B cell (primary cell): ENCODE measurements at places on chromosomes 6 and 20. TPM values are rescaled to one million over a fixed set of nuclear protein-coding genes. Genes with fewer than 3 reads are reported as not detected.

- DNase-seq = no peak
Measured at GRCh38 chr6:78340755-78341154, 526.6 kb upstream of the IRAK1BP1 start.

GRCh38 chr20:6832811-6833210 lies 65.3 kb downstream of the BMP2 start:
- DNase-seq = no peak

The PNLDC1 gene
- total RNA-seq = 0.46 and 0.71 TPM in 2 replicates

DNA sequence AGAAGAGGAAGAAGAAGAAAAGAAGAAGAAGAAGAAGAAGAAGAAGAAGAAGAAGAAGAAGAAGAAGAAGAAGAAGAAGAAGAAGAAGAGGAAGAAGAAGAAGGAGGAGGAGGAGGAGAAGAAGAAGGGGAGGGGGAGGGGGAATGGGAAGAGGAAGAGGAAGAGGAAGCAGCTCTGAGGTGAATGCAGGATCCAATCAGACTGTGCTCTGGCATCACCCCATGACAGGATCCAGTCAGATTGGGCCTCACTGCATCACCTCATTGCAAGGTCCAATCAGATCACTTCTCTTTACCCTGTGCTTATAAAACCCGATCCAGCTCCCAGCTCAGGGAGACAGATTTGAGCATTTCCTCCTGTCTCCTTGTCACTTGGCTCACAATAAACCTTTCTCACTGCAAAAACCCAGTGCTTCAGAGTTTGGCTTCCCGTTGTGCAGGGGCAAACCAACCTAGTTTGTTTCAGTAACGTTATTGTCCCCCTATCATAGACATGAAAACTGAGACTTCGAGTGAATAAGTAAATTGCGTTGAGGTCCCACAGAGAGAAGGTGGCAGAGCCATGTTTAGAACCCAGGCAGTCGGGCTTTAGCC lies 28.6 kb upstream of the YWHAB start:
- DNase-seq = no peak

GRCh38 chr6:169378620-169379381 lies 125.2 kb upstream of the THBS2 start:
- DNase-seq = no peak

- no peak for DNase-seq
Measured at GRCh38 chr6:147709396-147710272, 201.1 kb downstream of the SAMD5 start.

GRCh38 chr6:29631860-29632731 lies 887 bp downstream of the GABBR1 start:
- DNase-seq = peak; percentile 85

DNA sequence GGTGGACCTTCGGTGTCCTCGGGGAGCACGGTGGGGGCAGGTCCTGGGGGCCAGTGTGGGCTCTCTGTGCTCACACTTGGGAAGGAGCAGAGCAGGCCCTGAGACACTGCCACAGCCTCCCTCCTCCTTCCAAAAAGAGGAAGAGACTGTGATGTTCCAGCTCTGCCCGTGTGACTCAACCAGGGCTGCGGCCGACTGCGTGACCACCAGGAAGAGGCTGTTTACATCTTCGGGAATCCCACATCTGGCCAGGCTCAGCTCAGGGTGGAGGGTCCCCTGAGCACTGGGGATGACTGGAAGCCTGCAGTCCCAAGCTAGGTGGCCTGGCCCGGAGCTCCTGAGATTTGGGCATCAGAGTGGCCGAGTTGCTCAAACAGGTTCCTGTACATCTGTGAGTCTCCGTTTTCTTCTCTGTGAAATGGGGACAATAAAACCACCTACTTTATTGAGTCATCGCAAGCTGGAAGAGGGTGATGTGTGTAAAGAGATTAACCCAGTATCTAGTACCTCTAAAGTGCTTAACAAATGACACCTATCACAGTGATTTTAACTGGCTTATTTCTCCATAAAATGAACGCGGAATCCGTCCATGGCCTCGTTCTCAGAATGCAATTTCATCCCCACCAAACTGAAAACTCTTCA lies 242.1 kb downstream of the DLL1 start:
- no peak for DNase-seq

GRCh38 chr6:139904568-139904967 lies 530.1 kb upstream of the CITED2 start:
- DNase-seq = no peak

The PABPC1L gene
- 100 and 105 TPM in 2 replicates for total RNA-seq

DNA sequence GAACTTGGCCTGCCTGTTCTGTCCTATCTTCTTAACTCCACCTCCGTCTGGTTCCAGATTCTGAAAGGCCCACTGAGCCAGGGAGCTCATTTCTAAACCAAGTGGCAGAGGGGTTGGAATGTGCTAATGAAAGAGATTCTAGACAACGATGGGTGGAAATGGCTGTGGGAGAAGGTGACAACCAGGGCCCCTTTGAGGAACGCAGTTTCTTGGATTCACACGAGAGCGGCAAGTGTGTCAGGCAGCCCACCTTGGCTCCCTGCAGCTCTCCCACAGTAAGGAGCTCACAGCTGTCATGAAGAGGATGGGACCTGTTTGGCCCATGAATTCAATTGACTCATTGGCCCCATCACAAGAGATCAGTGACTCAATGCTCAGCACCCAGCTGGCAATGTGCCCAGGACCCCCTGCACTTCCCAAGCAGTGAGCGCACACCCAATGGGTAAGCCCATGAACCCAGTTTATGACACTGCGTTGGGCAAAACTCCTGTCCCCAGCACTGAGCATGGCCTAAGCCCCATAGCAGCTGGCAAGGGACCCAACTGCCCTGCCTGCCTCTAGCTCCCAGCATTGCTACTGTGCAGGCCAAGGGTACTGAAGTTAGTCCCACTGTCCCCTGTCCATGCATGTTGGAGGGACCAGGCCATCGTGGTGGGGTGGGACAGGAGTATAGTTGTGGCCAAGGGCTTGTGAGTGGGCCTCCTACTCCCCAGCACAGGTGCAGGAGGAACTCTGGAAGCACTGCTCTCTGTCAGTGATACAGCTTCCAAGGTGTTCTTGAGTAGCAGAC lies 16.4 kb downstream of the MRPS18A start:
- DNase-seq = no peak

GRCh38 chr6:20605581-20605980 lies 71.3 kb downstream of the CDKAL1 start:
- no peak for DNase-seq

GRCh38 chr6:42053601-42054000 lies 3.3 kb downstream of the TAF8 start:
- no peak for DNase-seq

DNA sequence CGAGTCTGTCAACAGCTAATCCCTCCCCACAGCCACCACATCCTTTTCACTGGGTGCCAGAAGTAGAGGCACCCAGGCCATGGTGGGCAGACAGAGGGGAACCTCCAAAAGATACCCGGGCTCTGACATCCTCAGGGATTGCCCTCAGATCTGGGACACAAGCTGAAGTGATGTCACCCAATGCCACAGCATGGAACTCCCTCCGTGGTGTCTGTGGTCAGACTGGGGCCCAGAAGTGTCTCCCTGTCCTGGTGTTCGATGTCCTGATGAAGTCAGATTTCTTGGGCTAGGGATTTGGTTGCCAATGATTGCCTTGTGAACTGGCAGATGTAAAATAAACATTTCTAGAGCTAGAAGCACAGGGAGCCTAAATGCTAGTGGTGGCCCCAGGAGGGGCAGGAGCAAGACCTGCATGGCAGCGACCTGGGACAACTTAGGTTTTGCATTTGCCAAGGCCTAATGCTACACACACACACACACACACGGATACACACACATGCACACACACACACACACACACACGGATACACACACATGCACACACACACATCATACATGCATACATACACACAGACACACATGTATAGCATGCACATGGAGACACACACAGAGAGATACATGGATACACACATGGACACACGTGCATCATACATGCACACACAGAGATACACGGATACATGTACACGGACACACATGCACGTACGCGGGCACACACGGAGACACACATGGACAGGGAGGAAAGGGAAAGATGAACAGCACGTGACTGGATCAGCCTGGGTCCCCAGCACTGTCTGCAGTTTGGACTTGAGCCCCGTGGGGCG lies 221.0 kb downstream of the NFATC2 start:
- DNase-seq = no peak

GRCh38 chr20:1282966-1283365 lies 16.9 kb downstream of the SNPH start:
- DNase-seq = no peak

The ECT2L gene
- total RNA-seq = not detected in 2 replicates

The SLC4A11 gene
- total RNA-seq = 1.6 and 2.7 TPM in 2 replicates

The FOXQ1 gene
- not detected in 2 replicates for total RNA-seq

GRCh38 chr6:154247119-154247861 lies 109.3 kb downstream of the IPCEF1 start:
- DNase-seq = no peak

The PRKN gene
- total RNA-seq = 6.2 and 6.7 TPM in 2 replicates

DNA sequence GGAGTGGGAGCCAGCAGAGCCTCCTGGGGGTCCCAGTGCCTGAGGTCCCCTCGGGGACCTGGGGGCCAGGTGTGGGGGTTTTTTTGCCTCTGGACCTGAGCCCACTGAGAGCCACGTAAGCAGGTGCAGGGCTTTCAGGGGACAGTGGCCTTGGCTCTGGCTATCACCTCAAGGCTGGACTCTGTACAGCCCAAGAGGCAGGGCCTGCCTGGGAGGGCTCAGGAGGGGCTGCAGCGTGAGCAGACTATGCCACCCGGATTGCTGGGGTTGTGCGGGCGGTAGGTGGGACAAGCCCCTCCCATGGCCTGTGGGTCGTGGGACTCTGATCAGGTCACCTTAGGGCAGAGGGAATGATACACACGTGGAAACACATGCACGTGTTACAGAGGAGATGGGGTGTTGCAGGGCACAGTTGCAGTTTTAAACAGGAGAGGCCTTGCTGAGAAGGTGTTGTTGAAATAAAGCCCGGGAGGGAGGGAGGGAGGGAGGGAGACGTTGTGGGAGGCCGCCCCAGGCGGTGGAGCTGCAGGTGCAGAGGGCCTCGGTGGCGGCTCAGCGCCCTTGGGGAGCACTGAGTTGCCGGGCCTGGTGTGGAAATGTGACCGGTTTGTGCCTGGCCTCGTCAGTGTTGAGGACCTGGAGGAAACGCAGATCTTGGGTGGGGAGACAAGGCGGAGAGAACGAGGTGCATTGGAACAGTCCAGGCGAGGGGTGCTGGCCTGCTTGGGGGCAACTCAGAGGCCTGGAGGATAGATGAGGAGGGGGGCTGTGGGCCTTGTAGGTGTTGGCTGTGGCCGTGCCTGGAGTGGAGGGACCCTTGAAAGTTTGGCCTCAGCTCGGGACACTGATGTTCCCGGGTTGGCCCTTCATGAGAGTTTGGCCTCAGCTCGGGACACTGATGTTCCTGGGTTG lies 2.3 kb downstream of the TCEA2 start:
- peak; percentile 60 for DNase-seq

- DNase-seq = no peak
Measured at GRCh38 chr6:109015176-109015575, 79.5 kb downstream of the SESN1 start.

The CRYBG1 gene
- 47.0 and 47.2 TPM in 2 replicates for total RNA-seq

DNA sequence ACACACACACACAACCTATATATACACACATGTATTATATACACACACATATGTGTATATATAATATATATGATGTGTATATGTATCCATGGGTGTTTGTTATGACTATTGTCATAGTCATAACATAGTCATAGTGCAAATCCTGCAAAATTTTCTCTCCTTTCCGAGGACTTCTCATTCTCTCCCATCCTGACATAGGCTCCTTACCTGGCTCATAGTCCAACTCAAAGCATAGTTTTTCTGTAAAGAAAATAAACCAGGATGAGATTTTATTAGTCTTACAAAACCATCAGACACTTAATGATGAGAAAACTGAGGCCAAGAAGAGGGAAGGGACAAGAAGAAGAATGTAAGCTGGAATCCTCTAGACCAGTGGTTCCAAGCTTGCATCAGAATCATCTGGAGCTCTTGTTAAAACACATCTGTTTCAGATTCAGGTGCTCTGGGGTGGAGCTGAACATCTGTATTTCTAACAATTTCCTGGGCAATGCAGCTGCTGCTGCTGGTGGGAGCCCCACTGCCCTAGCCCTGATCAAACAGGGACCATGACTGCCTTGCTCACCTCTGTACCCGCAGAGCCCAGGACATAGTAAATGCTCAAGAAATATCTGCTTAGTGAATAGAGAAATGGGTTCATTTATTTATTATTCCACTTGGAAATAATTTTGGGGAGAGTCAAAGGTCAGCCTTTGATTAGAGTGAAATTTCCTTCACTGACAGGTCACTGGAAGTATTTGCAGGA lies 5.3 kb downstream of the TRIM10 start:
- DNase-seq = no peak

- no peak for DNase-seq
Measured at GRCh38 chr20:31679357-31680285, 41.9 kb downstream of the COX4I2 start.

GRCh38 chr6:69812746-69813427 lies 16.1 kb upstream of the LMBRD1 start:
- DNase-seq = no peak

GRCh38 chr6:32132110-32132509 lies 2.0 kb upstream of the FKBPL start:
- DNase-seq = no peak

The C6orf52 gene
- 1.2 TPM in 1 of 2 replicates, not detected in the other for total RNA-seq

The GSTA1 gene
- not detected in 2 replicates for total RNA-seq

GRCh38 chr6:56795466-56796195 lies 152.9 kb upstream of the DST start:
- DNase-seq = no peak

The BPIFB3 gene
- total RNA-seq = not detected in 2 replicates

DNA sequence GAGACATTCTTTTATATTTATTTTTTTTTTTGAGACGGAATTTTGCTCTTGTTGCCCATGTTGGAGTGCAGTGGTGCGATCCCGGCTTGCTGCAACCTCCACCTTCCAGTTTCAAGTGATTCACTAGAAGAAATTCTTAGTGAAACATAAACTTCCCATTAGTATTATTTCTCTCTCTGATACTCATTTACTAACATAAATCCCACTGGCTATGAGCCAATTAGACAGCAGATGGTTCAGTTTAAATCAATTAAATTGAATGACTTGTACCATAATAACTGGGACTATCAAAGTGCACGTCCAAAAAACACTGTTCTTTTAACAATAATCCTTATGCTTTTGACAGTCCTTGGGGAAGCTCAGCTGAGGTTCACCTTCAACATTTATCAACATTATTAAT lies 111.2 kb upstream of the PTCHD4 start:
- DNase-seq = no peak

DNA sequence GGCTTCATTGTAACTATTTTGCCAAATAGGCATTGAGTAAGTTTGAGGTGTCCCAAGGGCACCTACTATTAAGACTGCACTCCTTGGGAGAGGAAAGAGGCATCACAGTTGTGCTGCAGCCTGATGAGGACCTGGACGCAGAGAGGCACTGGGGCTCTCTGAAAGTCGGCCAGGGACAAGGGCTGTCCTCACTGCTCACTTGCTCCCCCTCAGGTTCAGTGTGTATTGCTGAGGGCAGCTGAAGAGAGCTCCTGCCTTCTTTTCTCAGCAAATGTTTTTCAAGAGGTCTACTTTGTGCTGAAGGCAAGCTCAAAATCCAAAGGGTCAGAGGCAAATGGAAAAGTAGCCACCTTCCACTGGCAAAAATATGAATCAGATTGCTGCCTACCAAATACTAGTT lies 331.8 kb downstream of the RIMS1 start:
- no peak for DNase-seq
